ENCODE measurements at places on chromosomes 2 and 18. TPM values are rescaled to one million over a fixed set of nuclear protein-coding genes. Genes with fewer than 3 reads are reported as not detected.

Gene GREB1
- 0.20 TPM for total RNA-seq

Gene UGT1A3
- 67.1 TPM for total RNA-seq

DNA sequence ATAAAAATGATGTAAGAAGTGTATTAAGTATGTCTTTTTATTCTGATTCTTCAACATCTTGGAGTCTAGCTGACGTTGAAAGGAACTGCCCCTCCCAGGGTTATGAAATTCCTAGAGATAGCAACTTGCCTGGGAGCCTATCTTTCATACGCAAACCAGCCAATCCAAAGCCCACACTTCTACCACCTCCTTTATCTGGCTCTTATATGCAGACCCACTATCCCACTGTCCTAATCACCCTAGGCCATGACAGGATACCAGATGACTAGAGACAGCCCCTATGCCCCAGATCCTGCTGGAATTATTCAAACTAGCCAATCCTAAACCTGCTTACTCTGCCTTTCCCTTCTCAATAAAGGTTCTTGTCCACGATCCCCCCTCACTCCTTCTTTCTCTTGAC is 11.8 kb upstream of the CDC42EP3 start:
- H3K4me3 ChIP-seq = no peak overlapping the region
- peaks cover 6% of the 10 kb centered on the region for H3K4me1 ChIP-seq
- H3K36me3 ChIP-seq = no peaks in the 10 kb centered on the region

- H3K4me3 ChIP-seq = no peak overlapping the region
- H3K27me3 ChIP-seq = no peaks in the 10 kb centered on the region
- no peaks in the 10 kb centered on the region for H3K4me1 ChIP-seq
- H3K27ac ChIP-seq = no peak overlapping the region
These were observed 1.3 kb downstream of the SLC23A3 start for GRCh38 chr2:219168526-219168925.

- peak; percentile 94 for DNase-seq
- H3K27me3 ChIP-seq = no peaks in the 10 kb centered on the region
- peak overlapping the region; percentile 55 for H3K27ac ChIP-seq
- H3K4me3 ChIP-seq = peak overlapping the region; percentile 28
- H3K4me1 ChIP-seq = peaks cover 40% of the 10 kb centered on the region
These were observed 33.9 kb downstream of the STAT1 start for GRCh38 chr2:190979906-190980629.

DNA sequence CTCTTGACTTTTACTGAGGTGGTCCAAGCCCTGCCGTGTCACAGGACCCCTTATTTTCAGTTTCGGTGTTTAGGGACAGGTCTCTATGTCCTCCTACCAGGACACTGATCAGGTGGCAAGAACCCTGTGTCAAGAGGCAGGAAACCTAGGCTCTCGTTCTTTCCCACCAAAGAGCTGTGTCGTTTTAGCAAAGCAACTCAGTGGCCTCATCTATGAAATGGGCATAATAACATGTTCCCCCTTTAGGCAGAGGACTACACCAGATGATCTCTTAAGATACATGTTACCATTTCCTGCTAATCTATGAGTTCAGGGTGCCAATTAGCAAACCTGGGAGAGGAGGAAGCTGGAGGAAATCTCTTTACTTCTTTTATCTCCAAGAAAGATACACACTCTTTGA is 1.9 kb downstream of the RAB31 start:
- H3K27me3 ChIP-seq = no peaks in the 10 kb centered on the region
- H3K36me3 ChIP-seq = 0 out of 2 replicates have a peak, but pooled peaks cover 9% of the 10 kb centered on the region
- H3K4me3 ChIP-seq = peak overlapping the region; percentile 83
